ENCODE measurements at places on chromosomes 5 and 9.
A peak's percentile ranks its signal among the peaks of the same experiment; 100 is the strongest.

DNA sequence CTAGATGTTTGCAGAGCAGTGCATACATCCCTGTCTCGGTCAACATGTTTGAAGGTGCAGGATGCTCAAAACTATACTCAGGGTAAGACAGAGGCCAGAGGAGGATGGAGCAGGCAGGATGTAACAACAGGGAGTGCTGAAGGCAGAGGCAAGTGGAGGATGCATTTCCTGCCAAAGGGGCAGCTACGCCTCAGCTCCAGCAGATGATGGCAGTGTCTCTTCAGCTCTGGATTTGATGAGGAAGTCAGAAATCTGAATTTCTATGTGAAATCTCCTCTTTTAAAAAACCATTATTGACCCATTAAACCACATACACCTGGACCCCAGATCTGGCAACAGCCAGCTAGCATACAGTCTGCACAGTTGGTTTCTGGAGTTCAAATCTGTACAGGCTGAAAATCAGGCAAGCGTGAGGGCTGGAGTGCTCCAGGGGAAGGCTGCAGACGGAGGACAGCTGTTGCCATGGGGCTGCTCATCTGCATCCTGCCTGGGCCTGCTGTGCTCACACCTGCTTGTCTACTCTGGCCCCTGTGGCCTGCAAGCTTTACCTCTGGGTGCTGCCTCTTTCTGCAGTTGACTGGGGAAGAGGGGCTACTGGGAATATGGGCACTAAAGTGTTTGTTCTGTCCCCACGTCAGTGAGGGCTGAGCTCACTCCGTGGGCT is 152.9 kb upstream of the SLC28A3 start:
- DNase-seq = no peak

GRCh38 chr9:15079989-15080388 is 169.8 kb upstream of the FREM1 start:
- DNase-seq = no peak

- peak; percentile 94 for DNase-seq
Measured at GRCh38 chr5:1125030-1125357, 13.1 kb upstream of the SLC12A7 start.

- DNase-seq = no peak
Measured at GRCh38 chr5:69035665-69036064, 58.1 kb upstream of the SLC30A5 start.

GRCh38 chr9:136709454-136710109 is 2.8 kb upstream of the DIPK1B start:
- no peak for DNase-seq
